ENCODE measurements at places on chromosomes 5 and 9.
A peak's percentile ranks its signal among the peaks of the same experiment; 100 is the strongest.

GRCh38 chr9:133691626-133692363, 46.4 kb downstream of the SARDH start:
- no peak for DNase-seq

DNA sequence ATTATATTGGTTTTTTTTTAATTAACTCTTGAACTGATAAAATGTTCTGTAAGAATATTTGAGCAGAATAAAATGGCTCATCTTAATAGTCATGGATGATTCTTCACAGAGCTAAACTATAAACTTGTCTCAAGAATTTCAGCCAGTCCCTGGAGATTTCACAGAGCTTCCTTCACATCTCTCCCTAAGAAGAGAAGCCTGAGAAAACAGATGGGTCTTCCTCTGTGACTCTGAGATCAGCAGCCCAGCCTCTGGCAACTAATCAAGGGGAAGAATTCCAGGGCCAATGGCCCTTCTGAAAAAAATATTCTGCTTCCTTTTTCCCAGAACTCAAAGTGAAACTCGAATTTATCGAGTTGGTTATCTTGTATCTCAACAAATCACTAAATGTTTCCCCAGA, 122.2 kb upstream of the ITGA1 start:
- no peak for DNase-seq

DNA sequence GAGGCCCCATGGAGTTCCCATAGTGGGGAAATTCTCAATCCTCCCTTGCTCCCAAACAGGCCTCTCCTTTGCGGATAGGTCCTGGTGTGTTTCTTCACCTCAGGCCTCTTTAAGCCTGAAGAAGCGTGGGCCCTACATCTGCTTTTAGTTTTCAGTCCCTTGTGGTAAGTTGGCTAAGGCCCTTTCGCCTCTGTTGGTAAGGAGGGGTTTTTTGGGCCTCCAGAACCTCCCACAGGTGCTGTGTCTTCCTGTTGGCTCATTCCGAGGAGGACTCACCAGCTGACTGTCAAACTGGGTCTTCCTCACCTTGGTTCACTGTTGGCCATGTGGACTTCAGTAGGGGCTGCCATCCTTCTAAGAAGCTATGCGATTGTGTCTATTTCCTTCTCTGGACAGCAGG, 56.4 kb upstream of the DHFR start:
- DNase-seq = no peak

DNA sequence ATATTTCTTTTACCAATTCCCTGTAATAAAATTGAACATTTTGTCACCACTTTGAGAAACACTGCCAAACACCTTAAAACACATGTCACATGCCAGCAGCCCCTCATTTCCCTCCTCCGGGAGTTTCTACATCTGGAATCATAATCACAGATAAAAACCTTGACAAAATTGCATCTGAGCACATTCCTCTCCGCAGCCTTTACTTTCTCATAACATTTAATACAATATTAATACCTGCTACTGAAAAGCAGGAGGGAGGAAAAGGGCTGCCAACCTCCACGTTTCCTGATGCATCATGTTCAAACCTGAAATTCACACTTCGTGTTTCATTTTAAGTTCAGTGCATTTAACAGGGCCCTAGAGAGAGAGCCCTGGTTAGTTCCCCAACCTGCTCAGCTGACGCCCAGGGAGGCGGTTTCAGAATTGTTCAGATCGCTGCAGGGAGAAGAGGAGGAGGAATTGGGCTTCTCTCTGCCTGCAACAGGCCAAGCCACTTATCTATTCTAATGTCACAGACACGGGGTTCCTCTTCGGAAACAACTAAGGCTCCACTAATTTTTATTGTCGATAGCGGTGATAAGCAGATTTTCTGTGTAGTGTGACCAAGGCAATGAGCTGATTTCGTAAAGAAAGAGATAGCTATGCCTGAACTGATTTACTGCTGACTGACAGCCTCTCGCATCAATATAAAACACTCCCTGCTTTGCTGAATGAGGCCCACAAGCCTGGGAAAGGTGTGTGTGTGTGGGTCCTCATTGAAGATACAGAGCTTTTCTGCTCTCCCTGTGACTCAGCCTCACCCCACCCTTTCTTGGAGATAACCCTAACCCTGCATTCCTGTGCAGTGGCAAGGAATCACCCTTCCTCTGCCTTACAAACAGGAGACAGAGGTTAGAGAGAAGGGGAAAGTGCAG, 4.9 kb upstream of the LHX2 start:
- peak; percentile 10 for DNase-seq

DNA sequence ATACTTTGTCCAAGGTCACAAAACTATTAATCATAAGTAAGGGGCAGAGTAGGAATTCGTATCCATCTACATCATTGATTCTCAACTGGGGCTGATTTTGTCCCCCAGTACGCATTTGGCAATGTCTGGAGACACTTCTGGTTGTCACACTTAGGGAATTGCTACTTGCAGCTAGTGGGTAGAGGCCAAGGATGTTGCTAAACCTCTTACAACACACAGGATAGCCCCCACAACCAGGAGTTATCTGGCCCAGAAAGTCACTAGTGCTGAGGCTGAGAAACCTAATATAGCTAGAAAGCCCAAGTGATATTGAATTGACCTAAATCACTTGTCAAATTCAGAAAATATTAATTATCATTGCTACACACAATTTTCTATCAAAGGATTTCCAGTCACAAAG, 120.4 kb upstream of the ABCA1 start:
- no peak for DNase-seq

DNA sequence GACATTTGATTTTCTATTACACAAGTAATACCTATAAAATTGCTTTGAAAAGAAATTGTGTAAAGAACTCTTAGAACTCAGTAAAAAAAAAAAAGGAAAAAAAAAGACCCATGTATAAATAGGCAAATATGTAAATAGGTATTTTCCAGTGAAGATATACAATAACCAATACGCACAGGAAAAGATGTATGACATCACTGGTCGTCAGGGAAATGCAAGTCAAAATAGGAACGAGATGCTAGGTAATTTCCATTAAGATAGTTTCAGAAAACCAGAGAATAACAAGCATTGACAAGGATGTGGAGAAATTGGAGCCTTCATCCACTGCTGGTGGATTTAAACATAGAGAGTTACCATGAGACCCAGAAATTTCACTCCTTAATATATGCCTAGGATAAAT, 708.8 kb downstream of the MTRR start:
- DNase-seq = no peak

GRCh38 chr5:172775326-172776234, 4.6 kb upstream of the DUSP1 start:
- no peak for DNase-seq

DNA sequence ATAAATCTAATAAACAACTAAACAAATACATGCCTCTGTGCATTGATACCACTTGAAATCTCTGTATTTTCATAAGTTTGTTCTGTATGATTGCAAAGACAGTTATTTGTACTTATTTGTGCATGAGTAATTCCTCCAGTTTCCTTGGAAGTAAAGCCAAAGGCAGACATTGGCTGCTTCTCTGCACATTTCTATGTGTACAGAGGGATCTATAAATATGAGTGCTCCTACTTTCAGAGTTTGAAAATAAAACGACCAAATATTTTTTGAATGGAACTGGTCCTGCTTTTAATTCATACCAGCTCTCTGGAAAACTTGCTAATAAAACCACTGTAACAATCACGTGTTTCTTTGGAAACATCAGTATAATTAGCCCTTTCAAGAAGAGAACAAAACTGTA, 306.5 kb downstream of the MAN2A1 start:
- no peak for DNase-seq

DNA sequence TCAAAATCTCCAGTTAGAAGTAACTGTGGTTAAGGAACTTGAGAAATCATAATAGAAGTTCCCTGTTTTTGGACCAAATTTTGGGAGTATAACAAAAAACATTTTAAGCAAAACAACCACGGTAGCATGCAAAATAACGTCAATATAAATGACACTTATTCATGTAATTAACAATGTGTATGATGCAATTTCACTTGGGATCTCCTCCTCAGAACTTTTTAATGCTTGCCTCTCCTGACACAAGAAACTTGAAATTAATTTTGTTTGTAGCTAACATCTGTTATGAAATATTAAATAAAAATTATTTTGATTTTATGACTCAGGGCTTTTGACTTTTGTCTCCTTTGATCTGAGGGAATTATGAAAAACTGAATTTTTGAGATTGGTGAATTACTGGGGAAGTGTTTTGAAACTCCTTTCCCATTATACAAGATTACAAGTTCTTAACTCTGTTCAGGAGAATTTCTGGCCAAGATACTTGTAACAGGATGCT, 149.7 kb downstream of the ATP10B start:
- DNase-seq = no peak

GRCh38 chr5:77957516-77957915, 181.4 kb upstream of the TBCA start:
- no peak for DNase-seq

DNA sequence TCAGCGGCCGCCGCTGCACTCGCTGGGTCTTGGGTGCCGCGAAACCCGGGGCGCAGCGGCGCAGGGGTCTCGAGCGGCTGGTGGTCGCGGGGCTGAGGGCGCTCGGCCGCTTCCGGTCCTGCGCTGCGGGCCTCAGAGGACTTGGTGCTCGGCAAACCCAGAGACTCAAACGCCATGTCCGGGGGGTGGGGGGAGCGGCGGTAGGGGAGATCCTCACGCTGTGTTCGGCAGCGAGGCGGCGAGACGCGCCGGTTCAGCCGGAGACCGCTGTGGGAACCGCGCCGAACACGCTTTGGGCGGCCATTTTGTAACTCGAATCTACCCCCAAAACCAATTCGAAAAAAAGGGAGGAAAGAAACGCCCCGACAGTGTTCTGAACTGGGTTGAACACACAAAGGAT, 317.5 kb upstream of the CDH18 start:
- DNase-seq = no peak

- peak; percentile 75 for DNase-seq
These were observed 32.2 kb downstream of the ANXA2R start for GRCh38 chr5:43007911-43008362.

GRCh38 chr9:4263591-4263990, 36.3 kb downstream of the GLIS3 start:
- DNase-seq = no peak

DNA sequence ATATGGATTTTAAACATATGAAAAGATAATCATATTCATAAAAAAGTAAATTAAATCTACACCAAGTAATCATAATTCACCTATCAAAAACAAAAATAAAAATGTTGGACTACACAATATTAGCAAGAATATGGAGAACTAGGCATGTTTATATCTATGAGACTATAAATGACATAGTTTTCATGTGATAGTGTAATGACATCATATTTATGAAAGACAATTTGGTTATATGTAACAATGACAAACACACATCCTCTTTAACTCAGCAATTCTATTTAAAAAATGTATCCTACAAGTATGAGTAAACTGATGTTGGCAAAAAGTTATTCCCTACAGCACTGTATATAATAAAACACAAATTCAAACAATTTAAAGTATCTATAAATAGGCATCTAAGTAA, 312.3 kb downstream of the EDIL3 start:
- DNase-seq = no peak

- no peak for DNase-seq
These were observed 164.8 kb upstream of the VCAN start for GRCh38 chr5:83306572-83307241.

- peak; percentile 5 for DNase-seq
These were observed 44.9 kb downstream of the SLC25A51 start for GRCh38 chr9:37859043-37859442.
